Caki2 (cell line): ENCODE measurements at places on chromosomes 11 and 22.
A peak's percentile ranks its signal among the peaks of the same experiment; 100 is the strongest.

- no peak for DNase-seq
These were observed 10.6 kb downstream of the TENM4 start for GRCh38 chr11:79430280-79430679.

DNA sequence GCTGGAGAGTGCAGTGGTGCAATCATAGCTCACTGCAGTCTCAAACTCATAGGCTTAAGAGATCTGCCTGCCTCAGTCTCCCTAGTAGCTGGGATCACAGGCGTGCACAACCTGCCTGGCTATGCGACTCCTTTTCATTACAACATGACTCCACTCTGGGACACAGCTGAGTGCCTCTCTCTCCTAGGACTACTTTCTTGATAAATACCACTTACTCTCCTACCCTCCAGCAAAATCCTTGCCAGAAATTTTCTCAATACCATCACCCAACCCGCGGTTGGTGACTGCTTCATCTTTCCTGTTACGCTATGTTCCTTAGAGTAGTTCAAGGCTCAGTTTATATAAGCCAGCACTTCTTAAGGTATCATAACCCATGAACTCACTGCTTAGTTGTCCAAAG, 26.9 kb downstream of the ARFGAP3 start:
- no peak for DNase-seq

GRCh38 chr11:44681698-44682097, 45.1 kb upstream of the TSPAN18 start:
- DNase-seq, result peak; percentile 13

GRCh38 chr11:75725547-75726320, 8.1 kb downstream of the MOGAT2 start:
- DNase-seq, result no peak

DNA sequence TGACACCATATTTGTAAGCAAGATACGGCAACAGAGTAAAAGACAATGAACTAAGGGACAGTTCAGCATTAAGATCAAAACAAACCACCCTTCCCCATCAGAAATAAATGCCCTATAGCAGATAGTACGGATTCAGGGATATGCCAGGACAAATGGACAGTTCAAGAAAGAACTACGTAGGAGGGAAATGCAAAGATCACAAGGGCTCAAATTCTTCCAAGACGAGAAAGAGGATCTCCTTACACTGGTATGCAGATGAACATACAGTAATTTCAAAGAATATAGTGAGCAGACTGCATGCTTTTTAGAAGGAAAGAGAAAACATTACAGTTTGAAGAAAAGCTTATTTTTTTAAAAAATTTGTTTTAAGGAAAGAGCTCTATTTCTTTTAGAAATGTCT, 124.7 kb upstream of the APOA1 start:
- DNase-seq, result no peak

GRCh38 chr11:46677169-46677568, 23.2 kb downstream of the ARHGAP1 start:
- no peak for DNase-seq

- no peak for DNase-seq
These were observed 259.4 kb downstream of the SWAP70 start for GRCh38 chr11:9923280-9923679.

GRCh38 chr11:65366340-65366773, 11.8 kb downstream of the TIGD3 start:
- peak; percentile 71 for DNase-seq

GRCh38 chr22:36649066-36649465, 54.5 kb downstream of the CACNG2 start:
- DNase-seq, result no peak
